ENCODE measurements at places on chromosomes 2 and 18. TPM values are rescaled to one million over a fixed set of nuclear protein-coding genes. Genes with fewer than 3 reads are reported as not detected.

AGXT gene
- total RNA-seq: not detected

IL1R2 gene
- 16.1 TPM for total RNA-seq

NAT8 gene
- not detected for total RNA-seq

ERBB4 gene
- total RNA-seq: 12.4 TPM

ANO7 gene
- total RNA-seq: 1.1 TPM

IL36RN gene
- total RNA-seq: not detected

TLX2 gene
- total RNA-seq: not detected

MYCN gene
- 0.63 TPM for total RNA-seq

POLR1A gene
- total RNA-seq: 20.6 TPM

PJVK gene
- 0.59 TPM for total RNA-seq

LRRTM4 gene
- 0.24 TPM for total RNA-seq

DSC1 gene
- total RNA-seq: 54.0 TPM

OSBPL1A gene
- total RNA-seq: 57.0 TPM

AP1S3 gene
- total RNA-seq: 2.2 TPM

UBXN2A gene
- 14.3 TPM for total RNA-seq

LDLRAD4 gene
- total RNA-seq: 41.2 TPM

ABCG8 gene
- total RNA-seq: not detected

LYG2 gene
- not detected for total RNA-seq

LAMA1 gene
- 0.15 TPM for total RNA-seq

DOK6 gene
- 2.0 TPM for total RNA-seq

SKOR2 gene
- not detected for total RNA-seq

SMYD1 gene
- total RNA-seq: 74.8 TPM

CLEC4F gene
- total RNA-seq: 0.16 TPM
